ENCODE measurements at places on chromosomes 3 and 15.

DNA sequence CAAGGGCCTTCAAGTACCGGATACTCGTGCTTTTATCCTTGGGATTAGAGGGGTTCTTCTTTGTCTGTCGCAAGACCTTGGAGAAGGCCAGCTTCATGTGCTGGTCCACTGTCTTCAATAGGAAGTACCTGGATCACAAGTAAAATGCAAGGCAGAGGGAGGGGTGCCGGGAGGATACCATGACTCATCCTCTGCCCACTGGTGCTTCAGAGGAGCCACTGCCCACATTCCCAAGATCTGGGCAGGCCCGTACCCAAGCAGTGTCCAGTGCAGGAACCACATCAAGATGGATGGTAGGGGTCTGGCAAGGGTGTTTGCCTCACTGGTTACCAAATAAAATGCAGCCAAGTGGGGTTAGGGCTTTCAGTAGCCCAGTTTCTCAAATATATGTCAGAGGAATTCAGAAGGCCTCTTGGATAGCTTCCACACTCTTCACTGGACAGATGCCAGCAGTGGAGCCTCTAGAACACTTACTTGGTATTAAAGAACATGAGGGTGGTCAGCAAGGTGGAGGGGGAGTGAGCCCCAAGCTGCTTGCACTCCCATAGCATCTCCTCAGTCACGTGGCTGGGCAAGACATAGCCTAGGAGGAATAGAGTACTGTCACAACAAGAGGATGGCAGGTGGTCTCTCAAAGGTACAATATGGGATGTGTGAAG, 3.6 kb upstream of the IMPDH2 start:
- DNase-seq, result no peak

- no peak for DNase-seq
These were observed 121.5 kb upstream of the FGF7 start for GRCh38 chr15:49301562-49301961.

DNA sequence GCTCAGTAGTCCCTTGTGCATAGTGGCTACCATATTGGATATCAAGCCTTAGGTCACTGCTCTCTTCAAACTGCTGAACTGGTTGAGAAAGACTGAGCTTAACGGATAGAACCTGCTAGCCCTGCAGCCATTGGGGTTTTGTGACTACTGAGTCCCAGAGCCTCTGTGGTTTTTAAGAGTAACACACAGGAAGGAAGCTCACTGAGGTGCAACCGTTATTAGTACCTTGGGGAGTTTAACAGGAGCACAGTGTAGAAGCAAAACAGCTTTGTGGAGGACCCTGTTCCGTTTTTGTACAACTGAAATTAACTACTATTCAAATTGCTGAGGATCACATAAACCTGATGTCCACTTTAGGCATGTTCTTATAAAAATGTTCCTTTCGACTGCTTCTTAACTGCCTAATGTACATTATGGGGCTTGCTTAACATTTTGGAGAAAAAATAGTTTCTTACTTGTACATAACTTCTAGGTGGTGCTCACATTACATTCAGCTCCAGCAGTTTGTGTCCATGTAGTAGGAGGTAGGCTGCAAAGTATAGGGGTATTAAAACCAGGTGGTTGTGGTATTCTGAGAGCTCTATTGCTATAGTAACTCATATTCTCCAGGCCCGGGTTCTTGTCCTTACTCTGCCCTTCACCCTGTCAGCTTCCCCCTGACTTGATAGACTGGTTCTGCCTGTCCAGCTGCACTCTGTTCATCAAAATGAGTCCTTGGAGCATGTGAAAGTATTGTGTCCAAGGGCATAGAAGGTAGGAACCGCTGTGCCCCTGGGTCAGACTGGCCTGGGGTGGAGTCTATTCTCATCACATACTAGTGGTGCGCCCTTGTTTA, 17.3 kb downstream of the PXK start:
- no peak for DNase-seq

DNA sequence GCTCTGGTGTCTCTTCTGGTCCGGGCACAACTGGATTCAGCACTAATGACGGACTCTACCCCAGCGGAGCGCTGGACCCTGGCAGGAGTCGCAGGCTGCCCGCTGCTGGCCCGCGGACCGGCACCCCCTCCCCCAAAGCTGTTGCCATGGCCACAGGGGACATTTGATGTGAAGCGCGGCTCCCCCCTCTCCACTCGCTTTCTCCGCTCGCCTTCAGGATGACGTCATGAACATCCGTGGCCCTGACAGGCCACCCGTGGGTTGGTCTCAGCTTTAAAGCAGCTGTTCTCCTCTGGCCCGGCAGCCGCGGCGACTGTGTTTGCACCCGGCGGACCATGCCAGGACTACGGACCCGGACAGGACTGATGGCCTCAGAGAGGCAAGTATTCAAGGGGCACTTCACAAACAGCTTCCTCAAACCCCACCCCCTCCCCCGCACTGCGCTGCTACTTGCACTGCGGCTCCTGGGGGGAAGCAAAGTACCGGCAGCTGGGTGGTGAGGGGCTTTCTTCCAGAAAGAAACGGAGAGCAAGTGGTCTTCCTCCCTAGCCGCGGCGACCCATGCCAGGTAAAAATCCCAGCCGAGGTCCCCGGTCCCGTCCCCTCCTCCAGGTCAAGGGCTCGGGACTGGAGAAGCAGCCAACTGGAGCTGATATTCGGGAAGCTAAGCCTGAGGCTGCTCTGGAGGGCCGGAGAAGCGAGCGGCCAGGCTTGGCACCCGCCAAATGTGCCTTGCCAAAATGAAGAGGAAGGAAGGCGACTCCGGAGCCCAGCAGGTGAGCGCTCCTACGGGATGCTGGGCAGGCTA, 16.6 kb upstream of the AEN start:
- DNase-seq, result no peak

GRCh38 chr3:135865085-135865484, 100.4 kb upstream of the PPP2R3A start:
- no peak for DNase-seq

DNA sequence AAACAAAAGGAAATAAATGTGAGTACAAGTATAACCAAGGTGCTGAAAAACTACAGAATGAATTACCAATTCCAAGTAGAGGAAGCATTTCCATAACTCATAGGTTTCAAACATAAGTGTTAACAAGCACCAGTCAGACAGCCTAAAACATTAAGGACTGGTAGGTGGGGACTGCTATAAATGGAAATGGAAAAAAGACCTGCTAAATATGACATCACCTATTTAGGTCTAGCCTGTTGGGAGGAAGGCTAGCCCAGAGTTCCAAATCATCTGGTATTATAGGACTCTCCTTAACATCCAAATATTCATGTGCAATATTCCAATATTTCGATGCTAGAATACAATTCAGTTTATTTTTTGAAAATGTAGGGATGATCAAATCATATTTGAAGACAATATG, 560.0 kb downstream of the ROBO2 start:
- no peak for DNase-seq

- DNase-seq, result no peak
These were observed 7.2 kb downstream of the GLDN start for GRCh38 chr15:51348688-51349087.

DNA sequence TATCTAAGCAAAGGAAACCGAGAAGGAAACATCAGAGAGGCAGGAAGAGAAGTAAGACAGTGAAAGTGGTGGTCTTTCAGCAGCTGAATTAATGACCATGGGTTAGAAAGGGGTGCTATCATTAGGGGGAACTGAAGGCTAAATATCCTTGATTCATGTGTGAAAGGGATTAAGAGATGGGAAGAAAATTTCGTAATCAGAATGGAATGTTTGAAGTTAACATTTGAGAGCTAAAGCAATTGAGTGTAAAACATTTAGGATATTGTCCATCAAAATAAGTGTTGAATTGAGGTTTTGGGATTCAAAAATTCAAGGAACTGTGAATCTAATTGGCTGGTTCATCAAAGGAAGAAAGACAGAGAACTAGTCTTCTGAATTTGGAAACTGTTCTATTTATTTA, 4.1 kb upstream of the ECT2 start:
- no peak for DNase-seq

GRCh38 chr3:33260104-33260503, 17.1 kb upstream of the FBXL2 start:
- no peak for DNase-seq

- no peak for DNase-seq
These were observed 1544.9 kb downstream of the SI start for GRCh38 chr3:163533381-163533780.

- no peak for DNase-seq
These were observed 1.1 kb downstream of the MYEF2 start for GRCh38 chr15:48176957-48177356.

DNA sequence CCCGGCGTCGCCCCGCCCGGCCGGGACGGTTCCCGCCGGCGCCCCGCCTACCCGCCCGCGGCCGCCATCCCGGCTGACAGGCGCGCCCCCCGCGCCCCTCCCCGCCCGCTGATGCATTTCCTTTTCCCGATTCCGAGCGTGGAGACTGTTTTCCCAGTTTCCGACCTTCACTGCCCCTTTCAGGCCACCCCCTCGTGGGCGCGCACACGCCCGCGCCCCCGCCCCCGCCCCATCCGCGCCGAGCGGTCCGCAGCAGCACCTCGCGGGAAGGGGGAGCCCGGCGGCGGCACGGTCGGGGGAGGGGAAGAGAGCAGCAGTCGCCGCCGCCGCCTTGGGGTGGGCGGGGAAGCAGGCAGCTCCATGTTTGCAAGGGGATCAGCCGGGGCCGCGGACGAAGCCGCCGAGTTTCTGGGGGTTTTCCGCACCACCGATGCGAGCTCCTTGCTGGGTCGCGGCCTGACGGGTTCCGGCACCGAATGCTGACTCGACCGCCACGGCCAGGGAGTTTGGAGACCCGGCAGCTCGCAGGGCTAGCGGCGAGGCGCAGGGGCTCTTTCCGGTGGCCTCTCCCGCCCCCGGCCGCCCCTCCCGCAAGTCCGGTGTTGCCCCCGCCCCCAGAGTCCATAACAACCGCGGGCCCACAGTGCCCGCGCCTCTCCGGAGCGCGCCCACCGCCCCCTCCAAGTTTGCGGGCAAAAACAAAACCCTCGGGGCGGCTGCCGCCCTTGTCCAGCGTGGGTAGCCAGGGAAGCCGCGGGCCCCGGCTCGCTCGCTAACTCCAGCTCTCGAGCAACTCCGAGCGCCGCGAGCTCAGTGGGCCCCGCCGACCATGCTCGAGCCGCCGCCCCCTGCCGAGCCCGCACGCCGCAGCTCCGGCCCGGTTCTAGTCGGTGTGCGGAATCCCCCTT, 3.2 kb upstream of the SIN3A start:
- peak; percentile 74 for DNase-seq

GRCh38 chr3:76550522-76551201, 489.2 kb upstream of the ROBO2 start:
- no peak for DNase-seq

DNA sequence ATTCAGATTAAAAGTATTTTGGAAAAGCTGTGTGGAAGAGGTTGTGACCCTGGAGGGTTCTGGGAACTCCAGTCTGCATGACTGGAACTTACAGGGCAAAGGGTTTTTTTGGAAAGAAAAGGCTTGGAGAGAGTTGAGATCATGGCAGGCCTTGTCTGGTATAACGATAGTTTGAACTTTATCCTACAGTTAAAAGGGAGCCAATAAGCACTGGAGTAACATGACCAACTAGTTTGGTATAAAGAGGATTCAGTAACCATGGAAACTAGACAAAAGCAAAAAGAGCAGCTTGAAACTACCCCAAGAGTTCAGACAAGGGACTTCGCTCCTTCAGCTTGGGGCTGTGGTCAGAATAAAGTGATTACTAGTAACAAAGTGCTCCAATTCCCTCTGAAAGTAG, 151.2 kb upstream of the TMCO5A start:
- no peak for DNase-seq

- no peak for DNase-seq
These were observed 220.0 kb downstream of the FAM43A start for GRCh38 chr3:194905696-194906095.

DNA sequence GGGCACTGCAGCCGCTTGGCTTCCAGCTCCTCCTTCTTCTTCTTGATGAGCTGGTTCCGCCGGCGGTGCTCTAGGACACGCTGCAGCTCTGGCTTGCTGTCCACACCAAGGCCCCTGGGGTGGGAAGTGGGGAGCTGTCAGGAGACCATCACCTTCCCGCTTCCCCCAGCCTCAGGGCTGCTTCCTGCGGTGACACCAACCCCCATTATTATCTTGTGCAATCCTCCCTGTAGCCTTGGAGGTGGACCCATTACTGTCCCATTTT, 10.0 kb downstream of the FAM107A start:
- no peak for DNase-seq

- no peak for DNase-seq
These were observed 106.4 kb downstream of the MFSD1 start for GRCh38 chr3:158908187-158908734.

DNA sequence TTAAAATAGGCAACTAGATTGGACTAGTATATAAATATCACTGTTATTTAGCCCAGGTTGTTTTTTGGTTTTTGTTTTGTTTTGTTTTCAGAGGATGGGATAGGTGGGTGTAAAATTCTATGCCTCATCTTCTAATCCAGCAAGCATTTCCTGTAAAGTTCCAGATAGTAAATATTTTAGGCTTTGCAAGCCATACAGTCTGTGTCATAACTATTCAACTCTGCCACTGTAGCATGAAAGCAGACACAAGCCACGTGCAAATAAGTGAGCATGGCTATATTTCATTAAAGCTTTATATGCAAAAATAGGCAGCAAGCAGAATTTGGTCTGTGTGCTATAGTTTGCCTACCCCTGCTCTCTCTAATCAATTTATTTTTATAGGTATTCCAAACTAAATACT, 657.3 kb upstream of the TGFBR2 start:
- no peak for DNase-seq

DNA sequence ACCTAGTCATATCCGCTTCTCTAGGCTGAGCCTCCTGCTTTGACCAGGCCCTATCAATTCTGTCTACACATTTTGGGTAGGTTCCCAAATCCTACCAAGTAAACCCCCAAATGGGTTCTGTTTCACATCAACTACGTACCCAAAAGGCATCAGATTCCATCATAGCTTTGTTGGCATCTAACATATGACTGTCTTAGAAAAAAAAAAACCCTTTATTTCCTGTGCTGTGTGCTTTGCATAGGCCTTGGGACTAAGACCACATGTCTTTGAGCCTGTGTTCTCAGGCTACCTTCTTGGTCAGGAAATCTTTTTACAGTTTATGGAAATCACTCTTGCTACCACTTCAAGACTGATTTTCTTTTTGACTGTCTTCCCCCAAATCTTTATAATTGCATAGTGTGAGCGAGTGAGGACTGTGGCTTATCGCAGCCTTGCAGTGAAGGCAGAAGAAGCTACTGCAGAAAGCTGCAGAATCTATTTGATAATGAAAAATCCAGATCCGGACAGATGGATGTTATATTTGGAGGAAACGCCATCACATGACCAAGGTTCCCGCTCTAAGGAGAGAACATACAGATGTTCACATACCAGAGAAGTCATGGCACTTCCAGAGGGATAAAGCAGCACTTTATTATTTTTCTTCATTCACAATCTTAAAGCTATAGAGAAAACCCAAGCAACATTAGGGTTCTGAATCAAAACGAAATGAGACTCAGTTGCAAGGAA, 111.2 kb downstream of the EOMES start:
- DNase-seq, result no peak

DNA sequence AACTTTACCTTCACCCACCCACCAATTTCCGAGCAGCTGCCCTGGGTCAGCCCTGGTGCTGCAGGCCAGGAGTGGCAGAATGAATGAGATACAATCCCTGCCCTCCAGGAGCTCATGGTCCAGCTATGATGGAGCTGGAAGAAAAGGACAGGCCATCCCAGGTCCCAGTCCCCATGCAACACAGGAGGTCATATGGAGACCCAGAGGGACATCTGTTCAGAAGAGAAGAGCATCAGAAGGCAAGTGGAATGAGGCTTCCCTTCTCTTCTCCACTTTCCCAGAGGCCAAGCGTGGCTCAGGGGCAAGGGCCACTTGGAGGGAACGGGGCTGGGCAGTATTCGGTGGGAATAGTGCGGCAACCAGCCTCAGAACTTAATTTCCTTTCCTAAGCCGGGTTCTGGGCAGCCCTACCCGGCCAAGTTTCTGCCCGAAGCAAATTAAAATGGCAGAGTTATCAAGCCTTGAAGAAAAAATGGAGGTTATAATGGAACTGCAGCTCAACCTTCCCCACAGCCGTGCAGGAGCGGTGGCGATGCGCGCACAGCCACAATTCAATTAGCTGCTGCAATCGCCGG, 35.9 kb downstream of the TLE3 start:
- DNase-seq, result no peak
